ENCODE measurements at places on chromosomes 5 and 9.

- DNase-seq = no peak
Measured at GRCh38 chr5:120509053-120509452, 45.0 kb downstream of the PRR16 start.

- no peak for DNase-seq
Measured at GRCh38 chr5:107040907-107041306, 629.8 kb downstream of the EFNA5 start.

- DNase-seq = peak; percentile 72
Measured at GRCh38 chr9:21813575-21814473, 11.4 kb downstream of the MTAP start.

GRCh38 chr5:135221187-135221473 lies 177.9 kb downstream of the MACROH2A1 start:
- no peak for DNase-seq

- no peak for DNase-seq
Measured at GRCh38 chr5:180595381-180596114, 4.2 kb upstream of the SCGB3A1 start.

GRCh38 chr9:134240361-134240760 lies 76.0 kb upstream of the RNU6ATAC start:
- no peak for DNase-seq

DNA sequence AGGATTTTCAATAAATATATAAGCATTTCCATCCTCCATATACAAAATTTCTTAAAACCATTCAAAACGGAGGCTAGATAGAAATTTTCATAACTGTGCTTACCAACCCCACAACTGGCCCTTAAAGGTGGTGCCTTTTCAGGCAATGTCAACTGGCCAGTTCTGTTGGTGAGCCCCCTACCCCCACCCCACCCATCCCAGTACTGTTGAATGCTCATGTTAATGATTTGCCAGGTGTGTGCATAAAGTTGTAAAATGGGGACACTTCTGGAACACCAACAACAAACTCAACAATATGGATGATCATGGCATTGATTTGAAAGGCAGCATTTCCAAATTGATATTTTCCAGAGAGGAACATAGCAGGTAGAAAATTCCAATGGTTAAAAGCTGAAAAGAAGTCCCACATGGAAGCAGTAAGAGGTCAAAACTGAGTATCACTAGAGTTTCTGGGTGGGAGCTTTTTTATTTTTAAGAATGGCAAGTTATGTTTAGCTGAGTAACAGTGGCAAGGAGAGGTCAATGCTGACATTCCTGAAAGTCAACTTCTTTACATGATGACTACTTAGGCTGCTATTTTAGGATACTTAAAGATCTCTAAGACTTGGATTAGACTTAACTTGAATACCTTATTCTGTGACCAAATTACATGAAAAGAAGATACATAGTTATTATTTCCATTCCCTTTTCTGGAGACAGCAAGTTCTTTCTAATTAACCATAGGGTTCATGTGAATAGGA lies 2.7 kb downstream of the LEAP2 start:
- DNase-seq = no peak

- no peak for DNase-seq
Measured at GRCh38 chr5:62690421-62690820, 111.8 kb downstream of the LRRC70 start.

DNA sequence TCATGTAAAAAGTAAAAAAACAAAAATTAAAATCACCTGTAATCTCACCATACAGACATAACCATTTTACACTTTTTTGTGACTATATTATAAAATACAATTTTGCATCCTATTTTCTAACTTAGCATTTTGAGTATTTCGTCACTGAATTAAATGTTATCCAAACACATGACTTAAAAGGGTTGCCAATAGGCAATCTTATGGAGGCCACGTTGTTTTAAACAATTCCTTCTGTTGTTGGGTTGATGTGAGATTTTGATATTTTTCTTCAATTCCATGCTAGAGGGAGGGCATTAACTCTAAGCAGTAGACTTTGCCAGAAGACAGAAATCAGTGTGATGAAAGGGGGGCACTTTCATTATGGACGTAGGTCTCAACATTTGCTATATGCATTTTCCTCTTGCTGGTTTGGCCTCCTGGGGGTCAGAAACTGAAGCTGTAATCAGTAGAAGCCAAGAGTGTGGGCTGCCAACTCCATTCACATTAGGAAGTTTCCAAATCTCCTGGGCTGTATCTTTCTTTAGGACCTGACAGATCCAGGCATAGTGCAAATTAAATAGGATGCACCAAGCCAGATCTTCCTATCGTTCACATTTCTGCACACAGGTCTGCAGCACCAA lies 614.2 kb upstream of the CLINT1 start:
- no peak for DNase-seq

DNA sequence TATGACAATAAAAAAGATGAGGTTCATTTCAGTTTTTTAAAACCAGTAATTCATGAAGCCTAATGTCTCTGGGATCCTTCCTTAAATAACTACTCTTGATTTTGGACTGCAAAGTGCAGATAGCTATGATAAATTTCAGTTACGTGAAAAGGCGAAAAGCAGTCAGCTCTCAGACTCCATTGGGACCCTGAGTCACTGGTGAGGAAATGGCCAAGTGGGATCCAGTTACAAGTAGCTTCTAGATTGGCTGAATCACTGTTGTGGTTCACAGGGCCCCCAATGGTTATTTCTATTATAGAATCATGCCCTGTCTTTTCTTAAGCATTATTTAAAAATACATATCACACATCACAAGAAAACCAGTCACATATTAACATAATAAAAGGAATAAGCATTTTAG lies 31.1 kb upstream of the PPP3R2 start:
- DNase-seq = no peak

DNA sequence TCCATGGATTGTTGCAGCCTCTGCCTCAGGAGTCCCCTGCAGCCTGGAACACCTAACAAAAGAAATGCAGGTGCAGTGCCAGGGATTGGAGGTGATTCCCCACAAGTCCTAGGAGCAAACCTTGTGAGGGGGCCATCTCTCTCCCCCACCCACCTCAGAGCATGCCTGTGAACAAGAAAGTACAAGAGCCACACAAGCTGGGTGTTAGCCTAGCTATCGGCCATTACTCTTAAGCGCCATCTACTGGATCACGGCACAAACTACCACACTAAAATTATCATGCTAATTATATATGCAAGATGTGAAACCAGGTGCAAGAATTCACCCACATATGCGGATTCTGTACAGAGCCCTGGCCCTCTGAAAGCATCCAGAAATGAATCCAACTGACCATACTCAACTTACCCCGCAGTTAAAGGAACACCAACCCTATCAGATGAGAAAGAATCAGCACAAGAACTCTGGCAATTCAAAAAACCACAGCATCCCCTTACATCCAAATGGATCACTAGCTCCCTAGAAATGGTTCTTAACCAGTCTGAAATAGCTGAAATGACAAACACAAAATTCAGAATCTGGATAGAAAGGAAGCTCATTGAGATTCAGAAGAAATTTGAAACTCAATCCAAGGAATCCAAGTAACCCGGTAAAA lies 16.5 kb upstream of the PRSS3 start:
- DNase-seq = peak; percentile 55

- DNase-seq = peak; percentile 46
Measured at GRCh38 chr5:134874831-134875655, 872 bp downstream of the TXNDC15 start.

- no peak for DNase-seq
Measured at GRCh38 chr5:111119856-111120255, 27.7 kb downstream of the WDR36 start.

- no peak for DNase-seq
Measured at GRCh38 chr5:15594977-15595568, 95.1 kb downstream of the FBXL7 start.

DNA sequence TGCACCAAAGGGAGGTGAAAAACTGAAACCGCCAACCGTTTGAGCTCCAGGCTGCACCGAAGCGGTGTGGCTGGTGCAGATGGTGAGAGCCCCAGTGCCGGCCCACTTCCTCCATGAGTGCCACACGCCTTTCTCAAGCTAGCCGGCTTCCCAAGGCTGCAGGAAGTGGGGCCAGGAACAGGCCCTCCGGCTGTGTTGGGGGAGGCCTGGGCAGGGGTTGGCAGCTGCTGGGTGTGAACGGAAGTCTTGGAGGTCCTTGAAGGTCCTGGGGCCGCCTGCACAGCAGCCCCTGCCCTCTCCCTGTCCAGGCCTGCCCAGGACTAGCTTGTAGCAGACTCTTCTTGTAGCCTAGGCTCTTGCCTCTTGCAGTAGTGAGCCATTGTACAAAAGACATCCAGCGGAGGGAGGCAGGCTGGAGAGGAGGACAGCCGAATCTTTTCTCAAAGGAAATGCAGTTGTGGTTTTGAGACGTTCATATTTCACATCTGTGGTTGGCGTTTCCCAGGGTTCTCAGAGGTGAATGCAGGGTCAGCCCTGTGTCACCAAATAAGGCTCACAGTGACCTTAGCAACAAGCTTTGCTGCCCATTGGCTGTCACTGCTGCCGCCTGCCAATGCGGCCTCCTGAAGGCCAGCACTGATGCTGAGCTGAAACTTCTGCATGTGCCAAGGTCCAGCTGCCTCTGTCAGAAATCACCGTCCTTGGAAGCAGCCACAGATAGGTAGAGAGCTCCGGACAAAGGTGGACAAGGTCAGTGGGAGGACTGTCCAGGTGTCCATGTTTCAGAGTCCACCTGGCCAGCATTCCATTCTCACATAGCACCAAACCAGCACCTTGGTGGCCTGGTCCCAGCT lies 23.9 kb downstream of the IRF1 start:
- peak; percentile 98 for DNase-seq

GRCh38 chr5:172713113-172713808 lies 57.7 kb downstream of the DUSP1 start:
- DNase-seq = peak; percentile 67

DNA sequence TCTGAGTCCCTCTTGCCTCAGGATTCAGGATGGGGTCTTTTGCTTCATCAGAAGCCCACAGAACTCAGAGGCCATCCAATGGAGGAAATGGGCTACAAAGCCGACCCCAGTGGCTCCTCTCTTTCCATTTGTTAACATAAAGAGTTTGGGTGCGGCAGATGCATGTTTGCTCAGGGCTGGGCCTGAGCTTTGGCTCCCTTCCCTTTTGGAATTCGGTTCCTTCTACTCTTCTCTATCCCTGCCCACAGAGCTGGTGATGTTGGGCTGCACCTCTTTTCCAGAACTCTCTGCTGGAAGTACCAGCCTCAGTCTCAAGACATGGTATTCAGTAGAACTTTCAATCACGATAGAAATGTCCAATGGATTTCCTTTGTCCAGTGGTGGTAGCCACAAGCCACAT lies 66.9 kb upstream of the AGXT2 start:
- no peak for DNase-seq

GRCh38 chr5:3325201-3325971 lies 270.2 kb upstream of the IRX1 start:
- no peak for DNase-seq

- DNase-seq = no peak
Measured at GRCh38 chr5:80763211-80763610, 108.4 kb upstream of the DHFR start.

DNA sequence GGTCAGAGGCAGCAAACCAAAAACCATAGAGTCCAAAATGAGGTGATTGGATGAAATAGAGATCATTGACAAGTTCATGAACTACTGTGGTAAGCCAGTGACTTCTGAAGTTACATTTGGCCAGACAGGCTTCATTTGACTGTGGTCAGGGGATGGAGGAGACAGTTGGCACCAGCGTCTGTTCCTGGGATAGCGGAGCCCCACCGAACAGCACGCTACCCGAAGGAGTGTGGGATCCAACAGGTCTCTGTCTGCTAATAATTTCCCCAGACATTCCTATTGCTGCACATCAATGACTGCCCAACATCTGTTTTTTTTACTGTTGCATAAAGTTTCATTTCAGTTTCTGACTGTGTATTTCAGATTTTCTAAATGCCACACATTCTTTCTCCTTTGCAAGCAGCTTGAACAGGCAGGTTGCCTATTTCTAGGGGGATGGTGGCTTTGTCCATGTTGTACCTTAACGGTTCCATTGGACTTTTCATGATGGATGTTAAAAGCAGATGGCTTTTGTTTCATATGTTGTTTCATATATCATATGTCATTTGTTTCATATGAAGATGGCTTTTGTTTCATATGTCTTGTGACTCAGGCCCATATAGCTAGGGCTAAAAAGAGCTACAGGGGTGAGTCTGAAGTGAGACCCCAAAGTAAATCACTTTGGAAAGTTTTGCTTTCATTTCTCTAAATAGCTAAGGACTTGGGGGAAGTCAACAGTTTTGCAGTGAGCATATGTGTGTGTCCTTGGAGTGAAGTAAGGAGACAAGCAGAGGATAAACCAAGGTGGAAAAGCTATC lies 180.8 kb downstream of the GOLPH3 start:
- no peak for DNase-seq

- DNase-seq = no peak
Measured at GRCh38 chr5:58993461-58993860, 410.6 kb downstream of the RAB3C start.

DNA sequence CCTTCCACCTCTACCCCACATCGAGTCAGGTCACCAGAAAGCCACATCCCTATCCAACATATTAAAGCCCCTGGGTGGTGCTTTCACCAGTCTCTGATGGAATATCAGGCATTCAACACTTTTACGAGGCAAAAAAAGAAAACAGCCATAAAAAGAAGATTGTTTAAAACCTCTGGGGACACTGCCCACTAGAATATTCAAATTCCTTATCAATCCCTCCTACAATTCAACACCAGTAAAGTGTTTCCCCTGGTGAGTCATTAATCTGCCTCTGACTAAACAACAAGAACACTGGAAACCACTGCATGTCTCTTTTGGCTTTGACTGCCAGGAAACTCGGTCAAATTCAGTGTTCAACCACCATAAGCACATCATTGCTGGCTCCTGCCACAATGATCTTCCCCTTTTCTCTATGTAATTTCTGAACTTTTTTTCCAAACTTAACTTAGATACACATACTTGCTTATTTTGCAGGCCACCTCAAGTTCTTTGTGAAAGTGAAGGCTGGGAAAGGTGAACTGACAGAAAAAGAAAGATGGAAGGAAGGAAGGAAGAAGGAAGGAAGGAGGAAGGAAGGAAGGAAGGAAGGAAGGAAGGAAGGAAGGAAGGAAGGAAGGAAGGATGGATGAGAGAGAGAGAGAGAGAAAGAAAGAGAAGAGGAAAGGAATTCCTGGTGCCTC lies 105.3 kb downstream of the PAX5 start:
- no peak for DNase-seq

DNA sequence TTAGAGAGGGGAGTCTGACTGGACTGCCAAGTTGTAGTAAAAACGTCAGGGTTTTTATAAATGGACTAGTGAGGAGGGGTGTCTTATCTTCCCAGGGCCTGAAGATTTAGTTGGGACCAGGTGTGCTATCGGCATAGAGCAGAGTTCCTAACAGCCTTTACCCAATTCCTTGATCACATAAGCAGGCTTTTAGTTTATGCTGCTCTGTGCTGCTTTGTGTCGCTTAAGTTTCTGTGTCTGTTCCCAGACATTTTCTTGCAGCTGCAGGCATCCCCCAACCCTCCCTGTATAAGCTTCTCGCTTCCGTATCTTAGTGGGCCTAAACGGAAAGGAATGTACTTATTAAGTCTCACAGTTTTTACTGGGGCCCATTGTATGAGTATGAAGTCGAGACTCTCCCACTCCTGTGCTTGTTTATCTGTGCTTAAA lies 2.6 kb upstream of the SMC5 start:
- DNase-seq = no peak

All from DND-41 (cell line).